ENCODE measurements at places on chromosomes 6 and 20. TPM values are rescaled to one million over a fixed set of nuclear protein-coding genes. Genes with fewer than 3 reads are reported as not detected.

The PDYN gene
- not detected for total RNA-seq

The OR10C1 gene
- not detected for total RNA-seq

The KIAA0408 gene
- 0.23 TPM for total RNA-seq

The CLVS2 gene
- total RNA-seq: not detected

The CRISP1 gene
- not detected for total RNA-seq

The LINC00237 gene
- not detected for total RNA-seq
